ENCODE measurements at places on chromosomes 4 and X.

GRCh38 chr4:177596035-177596434 is 153.8 kb upstream of the AGA start:
- no peak for DNase-seq

- DNase-seq = no peak
These were observed 89.9 kb downstream of the PLS3 start for GRCh38 chrX:115650916-115651315.

DNA sequence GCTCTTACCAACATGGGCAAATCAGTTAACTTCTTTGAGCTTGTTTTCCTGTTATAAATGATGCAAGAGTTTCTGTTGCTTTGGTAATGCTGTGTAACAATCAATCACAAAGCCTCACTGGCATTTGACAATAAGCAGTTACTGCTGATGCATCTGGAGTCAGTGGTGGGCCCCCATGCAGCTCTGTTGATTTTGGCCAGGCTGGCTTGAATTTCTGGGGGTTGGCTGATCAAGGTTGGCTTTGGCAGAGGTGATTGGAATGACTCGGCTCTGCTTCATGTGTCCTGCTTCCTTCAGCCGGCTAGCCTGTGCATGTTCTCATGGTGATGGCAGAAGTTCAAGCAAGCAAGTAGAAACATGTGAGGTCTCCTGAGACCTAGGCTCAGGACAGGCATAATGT is 90.4 kb downstream of the PHEX start:
- no peak for DNase-seq

- no peak for DNase-seq
These were observed 31.7 kb upstream of the CRMP1 start for GRCh38 chr4:5924461-5925125.

- no peak for DNase-seq
These were observed 147.7 kb downstream of the GASK1B start for GRCh38 chr4:158025131-158025530.

DNA sequence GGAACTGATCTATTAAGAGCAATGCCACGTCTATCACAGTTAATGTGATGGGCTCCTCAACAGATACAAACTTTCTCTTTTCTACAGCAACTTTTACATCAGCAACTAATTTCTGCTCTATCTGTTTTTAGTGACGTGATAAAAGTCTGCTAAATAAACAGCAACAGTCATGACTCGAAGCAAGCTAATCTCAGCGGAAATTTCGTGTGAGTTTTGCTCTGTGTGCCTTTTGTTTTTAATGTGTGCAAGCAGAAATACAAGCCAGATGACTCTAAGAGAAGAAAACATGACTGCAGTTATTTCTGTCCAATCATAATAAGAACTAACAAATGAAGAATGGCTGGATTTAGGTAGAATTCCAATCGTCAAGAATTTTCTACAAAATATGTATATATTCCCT is 214.3 kb downstream of the LDB2 start:
- no peak for DNase-seq

- DNase-seq = no peak
These were observed 959.7 kb upstream of the LCORL start for GRCh38 chr4:18981234-18981615.

GRCh38 chr4:113811359-113811758 is 49.8 kb upstream of the CAMK2D start:
- DNase-seq = no peak

DNA sequence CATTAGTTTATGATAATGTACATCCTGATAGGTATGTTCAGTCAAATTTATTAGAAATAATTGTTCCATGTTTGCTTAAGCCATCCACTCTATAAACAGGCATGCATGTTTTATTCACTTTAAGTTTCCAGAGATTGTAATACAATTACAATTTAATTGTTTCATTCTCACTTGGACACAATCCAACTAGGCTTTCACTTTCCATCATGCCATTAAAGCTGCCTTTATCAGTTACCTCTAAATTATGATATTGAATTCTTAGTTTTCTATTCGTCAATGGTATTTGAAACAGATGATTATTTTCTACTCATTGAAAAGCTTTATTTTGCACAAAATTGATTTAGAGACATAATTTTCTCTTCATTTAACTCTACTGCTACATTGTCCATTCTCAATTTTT is 1196.3 kb downstream of the RAPGEF2 start:
- DNase-seq = no peak

All from stimulated activated CD8-positive, alpha-beta memory T cell treated with anti-CD3 and anti-CD28 coated beads, Interleukin-2, amount 100 ng/mL, for 1 hour (primary cell).